ENCODE measurements at places on chromosomes 1 and 21.
A peak's percentile ranks its signal among the peaks of the same experiment; 100 is the strongest.

DNA sequence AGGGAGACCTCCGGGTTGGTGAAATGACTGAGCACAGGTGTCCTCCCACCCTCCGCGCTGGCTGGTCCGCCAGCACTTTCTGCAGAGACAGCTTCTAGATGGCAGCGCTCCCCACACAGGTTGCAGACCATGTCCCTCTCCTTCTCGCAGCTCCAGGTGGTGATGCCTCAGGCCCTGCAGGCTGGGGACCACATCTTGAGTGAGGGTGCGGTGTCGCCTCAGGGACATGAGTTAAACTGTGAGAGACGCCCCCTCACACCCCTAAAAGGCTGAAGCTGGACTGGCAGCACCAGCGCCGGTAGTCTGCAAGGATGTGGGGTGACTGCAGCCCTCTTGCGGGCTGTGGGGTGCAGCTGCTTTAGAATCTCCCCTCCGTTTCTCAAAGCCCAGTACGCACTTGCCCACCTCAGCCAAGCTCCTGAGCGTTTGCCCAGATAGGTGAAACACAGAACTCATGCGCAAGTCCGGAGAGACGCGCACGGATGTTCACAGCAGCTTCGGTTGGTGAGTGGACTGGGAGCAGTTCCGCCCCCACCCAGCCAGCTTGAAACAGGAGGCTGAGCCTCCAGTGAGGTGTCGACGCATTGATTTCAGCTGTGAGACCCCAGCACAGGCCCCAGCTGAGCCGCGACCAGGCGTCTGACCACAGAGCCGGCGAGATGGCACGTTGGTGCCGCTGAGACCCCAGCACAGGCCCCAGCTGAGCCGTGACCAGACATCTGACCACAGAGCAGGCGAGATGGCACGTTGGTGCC lies 28.6 kb downstream of the COL6A1 start:
- no peak for DNase-seq

GRCh38 chr21:23215261-23215660 lies 2217.1 kb downstream of the NCAM2 start:
- no peak for DNase-seq

GRCh38 chr1:1862905-1863547 lies 27.9 kb downstream of the GNB1 start:
- DNase-seq, result no peak

- DNase-seq, result no peak
Measured at GRCh38 chr1:183739741-183740271, 65.1 kb upstream of the RGL1 start.

- DNase-seq, result no peak
Measured at GRCh38 chr1:53590531-53591515, 131.6 kb downstream of the DMRTB1 start.

- no peak for DNase-seq
Measured at GRCh38 chr1:196466166-196466565, 142.1 kb downstream of the KCNT2 start.

DNA sequence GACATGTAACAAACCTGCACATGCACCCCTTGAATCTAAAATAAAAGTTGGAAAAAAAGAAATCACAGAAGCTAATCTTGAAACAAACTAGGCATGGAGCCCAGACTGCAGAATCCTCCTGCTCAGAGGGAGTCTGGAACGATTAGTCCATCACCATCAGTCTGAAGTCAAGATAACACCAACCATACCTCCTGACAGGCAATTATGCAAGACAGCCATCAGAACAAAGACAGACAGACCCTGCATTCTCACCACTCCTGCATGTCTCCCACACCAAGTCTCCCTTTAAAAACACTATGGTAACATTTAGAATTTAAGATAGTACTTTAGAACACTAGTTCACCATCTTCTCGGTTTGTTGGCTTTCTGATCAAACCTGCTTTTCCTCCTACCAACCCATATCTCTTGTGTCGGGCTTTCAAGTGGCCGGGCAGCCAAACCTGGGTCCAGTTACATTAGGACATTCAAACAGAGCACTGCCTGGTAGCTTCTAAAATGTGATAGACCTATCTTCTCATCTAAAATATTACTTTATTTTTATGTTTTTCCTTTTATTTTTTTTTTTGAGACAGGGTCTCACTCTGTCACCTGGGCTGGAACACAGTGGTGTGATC lies 10.1 kb downstream of the YARS1 start:
- DNase-seq, result no peak

DNA sequence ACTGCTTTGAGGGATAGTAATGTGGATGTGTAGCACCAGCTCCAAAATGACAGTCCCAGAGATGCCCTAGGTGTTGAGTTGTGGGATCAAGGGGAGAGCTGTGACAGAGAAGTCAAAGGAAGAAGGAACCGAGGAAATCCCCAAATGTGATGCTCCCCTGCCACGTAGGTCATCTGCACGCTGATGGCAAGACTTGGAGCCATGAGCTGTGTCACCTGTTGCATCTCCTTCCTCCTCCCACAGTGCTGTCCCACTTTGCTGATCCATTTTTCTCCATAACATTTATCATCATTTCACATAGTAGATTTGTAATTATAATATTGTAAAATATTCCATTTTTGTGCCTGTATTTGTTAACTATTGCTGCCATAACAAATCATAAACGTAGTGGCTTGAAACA lies 17.6 kb upstream of the RCAN1 start:
- DNase-seq, result no peak

DNA sequence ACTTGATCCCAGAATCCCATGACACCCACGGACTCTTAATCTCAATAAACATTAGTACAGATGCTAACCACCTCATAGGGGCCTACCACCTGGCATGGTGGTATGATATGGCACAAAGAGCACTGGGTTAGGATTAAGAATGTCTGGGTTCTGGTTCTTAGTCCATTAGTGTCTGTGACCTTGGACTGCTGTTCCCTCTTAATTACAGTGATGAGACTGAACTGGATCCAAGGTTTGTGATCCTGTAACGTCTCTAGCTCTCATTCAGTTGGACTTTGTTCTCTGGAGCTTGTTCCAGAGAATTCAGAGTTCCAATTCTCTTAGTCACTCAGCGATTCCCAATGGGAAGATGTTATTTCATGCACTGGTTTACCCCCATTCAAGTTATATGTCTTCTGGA lies 23.6 kb upstream of the PIGC start:
- DNase-seq, result no peak

- DNase-seq, result no peak
Measured at GRCh38 chr1:27542463-27543273, 52.7 kb upstream of the WASF2 start.

DNA sequence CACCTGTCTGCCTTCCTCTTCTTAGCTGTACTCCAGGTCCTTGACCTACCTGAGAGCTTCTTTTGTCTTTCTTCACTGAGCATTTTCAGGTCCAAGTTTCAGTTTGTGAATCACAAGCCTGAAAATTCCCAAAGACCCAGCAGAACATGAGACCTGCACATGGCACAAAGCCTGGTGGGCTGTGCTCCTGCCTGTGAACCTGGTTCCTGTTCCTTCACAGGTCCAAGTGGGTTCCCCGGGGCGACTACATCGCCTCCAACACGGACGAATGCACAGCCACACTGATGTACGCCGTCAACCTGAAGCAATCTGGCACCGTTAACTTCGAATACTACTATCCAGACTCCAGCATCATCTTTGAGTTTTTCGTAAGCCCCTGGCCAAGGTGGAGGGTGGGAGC lies 42.1 kb upstream of the SARS1 start:
- DNase-seq, result no peak

DNA sequence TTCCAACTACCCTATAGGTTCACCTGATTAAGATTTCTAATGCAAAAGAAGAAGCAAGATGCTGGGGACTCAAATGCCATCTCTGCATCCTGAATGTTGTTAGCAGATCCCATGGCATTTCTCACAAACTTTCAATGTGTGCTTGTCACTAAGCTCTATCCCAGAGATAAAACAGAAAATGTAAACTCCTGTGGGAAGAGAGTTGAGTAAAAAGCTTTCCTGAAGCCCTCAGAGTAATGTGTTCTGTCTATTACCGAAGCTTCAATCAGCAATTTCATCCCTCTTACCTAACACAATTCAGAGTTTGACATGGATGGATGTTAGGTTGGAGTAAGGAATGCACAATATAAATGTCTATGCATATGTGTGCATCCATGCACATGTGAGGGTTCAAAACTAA lies 829.9 kb upstream of the PRMT6 start:
- DNase-seq, result no peak

DNA sequence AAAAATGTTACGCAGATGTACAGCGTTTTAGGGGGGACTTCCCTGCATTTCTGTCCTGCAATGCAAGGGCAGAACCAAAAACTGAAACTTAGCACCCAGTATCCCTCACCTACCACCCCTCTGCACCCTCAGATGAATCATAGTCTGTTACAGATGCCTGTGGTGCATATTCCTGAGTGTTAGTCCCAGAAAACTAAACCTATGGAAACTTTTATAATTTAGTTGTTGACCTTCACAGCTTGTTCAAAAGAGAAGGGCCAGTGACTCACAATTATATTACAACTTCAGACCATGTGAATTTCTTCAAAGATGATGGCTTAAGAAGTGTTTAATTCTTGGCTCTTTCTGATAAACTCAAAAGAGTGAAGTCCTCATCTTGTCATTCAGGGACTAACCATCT lies 5.8 kb downstream of the PTGER3 start:
- DNase-seq, result no peak

GRCh38 chr21:30193201-30193600 lies 22.7 kb downstream of the CLDN8 start:
- no peak for DNase-seq

GRCh38 chr1:246428542-246429308 lies 78.4 kb downstream of the SMYD3 start:
- no peak for DNase-seq

DNA sequence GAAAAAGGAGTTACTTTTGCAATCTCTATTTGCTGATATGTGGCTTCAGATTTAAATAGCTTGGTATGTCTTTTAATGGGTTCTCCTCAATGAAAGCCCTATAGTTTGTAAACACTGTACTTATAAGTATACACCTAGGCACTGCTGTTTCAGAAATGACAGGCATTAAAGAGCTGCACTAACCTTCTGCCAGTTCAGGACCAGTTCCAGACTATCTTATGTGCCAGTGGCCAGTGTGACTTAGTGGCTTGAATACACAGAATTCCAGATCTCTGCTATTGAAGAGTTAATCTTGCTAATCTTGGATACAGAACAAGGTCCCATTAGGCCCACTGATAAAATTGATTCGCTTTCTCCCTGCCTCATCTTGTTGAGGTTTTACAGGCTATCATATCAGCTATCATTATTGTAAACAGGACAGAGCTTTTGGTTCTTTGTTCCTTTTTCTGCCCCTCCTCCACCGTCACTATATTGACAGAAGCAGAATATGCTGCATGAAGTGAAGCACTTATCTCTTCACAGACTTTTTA lies 337.5 kb downstream of the LRRIQ3 start:
- no peak for DNase-seq

- DNase-seq, result no peak
Measured at GRCh38 chr1:241270016-241270415, 87.0 kb downstream of the RGS7 start.

DNA sequence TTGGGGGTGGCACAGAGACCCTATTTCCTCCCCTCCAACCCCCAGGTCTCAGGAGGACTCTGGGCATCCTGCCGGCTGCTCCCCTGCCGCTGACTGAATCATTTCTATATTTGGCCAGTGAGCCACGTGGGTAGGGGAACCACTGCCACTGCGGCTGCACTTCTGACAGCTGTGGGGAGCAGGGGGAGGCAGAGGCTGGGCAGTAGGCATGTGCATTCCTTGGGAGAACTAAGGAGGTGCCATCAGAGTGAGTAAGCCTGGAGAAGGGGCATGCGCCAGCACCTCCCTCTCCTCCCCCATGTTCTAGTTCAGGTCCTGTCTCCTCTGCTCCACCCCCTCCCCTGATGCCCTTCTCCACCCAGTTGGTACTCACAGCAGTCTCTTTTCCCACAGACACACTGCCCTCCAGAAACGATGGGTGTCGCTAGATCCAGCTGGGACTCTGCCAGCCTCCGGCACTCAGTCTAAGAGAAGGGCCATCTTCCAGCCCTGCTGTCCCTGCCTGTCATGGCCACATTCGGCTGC lies 12.0 kb downstream of the PPFIA4 start:
- DNase-seq, result no peak

DNA sequence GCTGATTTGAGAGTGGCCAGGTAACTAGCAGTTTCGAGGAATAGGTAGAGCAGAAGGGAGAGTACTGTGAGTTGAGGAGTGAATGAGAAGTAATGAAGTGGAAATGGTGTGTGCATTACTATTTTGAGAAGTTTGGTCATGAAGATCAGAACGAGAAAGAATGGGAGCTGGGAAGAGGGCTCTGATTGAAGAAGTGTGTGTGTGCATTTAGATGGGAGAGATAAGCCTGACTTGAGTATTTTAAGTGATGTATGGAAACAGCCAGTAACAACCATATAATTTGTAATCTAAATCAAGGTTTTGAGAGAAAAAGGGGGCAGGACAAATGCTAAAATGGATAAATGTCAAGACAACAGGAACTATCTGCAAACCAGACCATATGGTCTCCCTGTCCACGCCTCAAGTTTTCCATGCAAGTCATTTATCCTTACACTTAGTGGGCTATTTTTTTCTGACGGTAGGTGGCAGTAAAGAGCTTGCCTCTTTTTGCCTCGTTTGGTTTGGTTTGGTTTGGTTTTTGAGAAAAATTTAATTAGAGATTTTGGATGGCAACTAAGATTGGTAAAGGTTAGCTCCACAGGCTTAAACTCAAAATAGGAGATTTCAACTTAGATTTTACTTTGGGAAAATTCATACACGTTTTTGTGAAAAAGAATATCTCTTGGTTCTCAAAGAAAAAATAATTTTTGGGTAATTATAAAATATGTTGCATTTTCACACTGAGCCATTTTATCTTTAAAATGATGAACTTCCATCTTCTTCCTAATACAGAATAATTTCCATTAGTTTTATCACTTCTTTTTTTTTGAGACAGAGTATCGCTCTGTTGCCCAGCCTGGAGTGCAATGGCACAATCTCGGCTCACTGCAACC lies 9.5 kb upstream of the B3GALNT2 start:
- DNase-seq, result peak; percentile 61

- DNase-seq, result no peak
Measured at GRCh38 chr1:212671342-212672031, 28.2 kb downstream of the BATF3 start.

DNA sequence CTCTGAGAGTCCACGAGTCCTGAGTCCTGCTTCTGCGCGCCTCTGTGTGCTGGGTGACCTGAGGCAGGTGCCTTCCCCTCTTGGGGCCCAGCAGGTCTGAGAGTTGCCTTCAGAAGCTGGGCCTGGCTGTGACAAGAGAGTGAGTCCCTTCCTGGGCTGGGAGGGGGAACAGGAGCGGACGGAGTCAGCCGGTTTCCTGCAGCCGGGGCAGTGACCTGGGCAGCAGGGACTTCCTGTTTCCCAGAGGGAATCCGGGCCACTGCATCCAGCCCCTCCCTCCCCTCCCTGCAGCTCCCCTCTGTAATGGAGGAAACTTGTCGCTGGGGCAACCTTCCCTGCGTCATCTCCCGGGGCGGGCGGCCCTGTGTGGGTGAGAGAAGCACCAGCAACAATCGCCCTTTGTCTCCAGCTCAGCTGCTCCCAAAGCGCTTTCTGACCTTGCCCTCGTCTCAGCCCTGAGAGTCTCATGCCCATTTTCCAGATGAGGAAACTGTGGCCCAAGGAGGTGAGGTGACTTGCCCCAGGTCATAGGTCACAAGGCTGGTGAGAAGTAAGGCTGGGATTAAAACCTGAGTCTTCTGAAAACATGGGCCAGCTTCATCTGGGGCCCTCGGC lies 61.1 kb downstream of the SDC3 start:
- no peak for DNase-seq

Data from NCI-H1930 (cell line).